ENCODE measurements at places on chromosomes 1 and 21.

DNA sequence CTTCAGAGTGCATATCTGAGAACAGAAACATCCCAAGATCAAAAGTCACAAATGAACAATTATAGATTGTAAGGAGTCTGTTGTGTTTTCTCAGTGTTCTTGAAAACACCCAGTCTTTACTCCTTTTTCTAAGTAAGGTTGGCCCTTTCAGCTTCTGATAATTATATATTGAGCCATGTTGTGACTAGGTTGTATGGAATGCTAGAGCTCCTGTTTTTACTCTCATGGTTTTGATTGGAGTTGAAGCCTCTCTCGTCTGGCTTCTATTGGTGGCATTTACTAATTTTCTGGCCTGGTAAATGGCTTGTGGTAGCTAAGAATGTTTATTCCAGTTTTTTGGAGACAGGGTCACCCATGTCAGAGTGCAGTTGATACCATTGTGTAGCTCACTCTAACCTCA, 84.7 kb downstream of the NDUFS5 start:
- H3K4me1 ChIP-seq, result peaks cover 10% of the 10 kb centered on the region
- H3K27ac ChIP-seq, result no peak overlapping the region
- H3K4me3 ChIP-seq, result no peak overlapping the region
- no peaks in the 10 kb centered on the region for H3K27me3 ChIP-seq
- DNase-seq, result no peak

- H3K4me3 ChIP-seq, result no peak overlapping the region
- H3K36me3 ChIP-seq, result no peaks in the 10 kb centered on the region
- peaks cover 10% of the 10 kb centered on the region for H3K4me1 ChIP-seq
- no peak overlapping the region for H3K27ac ChIP-seq
- no peaks in the 10 kb centered on the region for H3K27me3 ChIP-seq
- DNase-seq, result no peak
Measured at GRCh38 chr1:81158592-81158991, 642.1 kb upstream of the ADGRL2 start.

- no peaks in the 10 kb centered on the region for H3K27me3 ChIP-seq
- no peaks in the 10 kb centered on the region for H3K36me3 ChIP-seq
- peak; percentile 45 for DNase-seq
- H3K27ac ChIP-seq, result no peak overlapping the region
- H3K4me3 ChIP-seq, result no peak overlapping the region
- peaks cover 2% of the 10 kb centered on the region for H3K4me1 ChIP-seq
Measured at GRCh38 chr1:206030714-206031113, 7.0 kb upstream of the CTSE start.

DNA sequence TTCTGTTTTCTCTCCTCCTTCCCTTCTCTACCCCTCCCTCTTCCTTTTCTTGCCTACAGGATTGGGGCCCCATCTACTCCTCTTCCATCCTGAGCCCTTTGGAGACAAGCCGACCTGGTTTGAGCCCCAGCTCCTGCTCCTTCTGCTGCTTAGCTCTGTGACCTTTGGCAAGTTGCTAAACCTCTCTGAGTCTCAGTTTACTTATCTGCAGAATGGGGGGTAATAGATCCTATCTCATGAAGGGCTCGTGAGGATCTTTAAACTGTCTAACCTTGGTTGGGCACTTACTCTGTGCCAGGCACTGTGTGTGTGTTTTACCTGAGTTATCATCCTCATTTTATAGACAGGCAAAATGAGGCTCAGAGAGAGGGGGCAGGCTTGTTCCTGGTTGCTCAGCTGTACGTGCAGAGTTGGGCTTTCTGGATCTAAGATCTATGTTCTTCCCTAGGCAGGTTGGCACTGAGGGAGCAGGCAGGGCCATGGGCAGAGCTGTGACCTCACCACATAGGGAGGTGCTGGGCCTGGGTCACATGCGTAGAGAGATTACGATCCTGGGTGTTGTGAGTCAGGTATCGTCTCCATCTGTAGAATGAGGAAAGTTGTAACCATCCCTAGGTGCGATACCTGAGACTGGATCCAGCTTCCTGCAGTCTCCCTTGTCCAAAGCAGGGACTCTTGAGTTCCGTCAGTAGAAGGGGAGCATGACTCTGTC, 58.5 kb downstream of the FOXO6 start:
- H3K36me3 ChIP-seq, result no peaks in the 10 kb centered on the region
- no peak for DNase-seq
- no peak overlapping the region for H3K27ac ChIP-seq
- no peaks in the 10 kb centered on the region for H3K27me3 ChIP-seq
- no peak overlapping the region for H3K4me3 ChIP-seq
- peaks cover 3% of the 10 kb centered on the region for H3K4me1 ChIP-seq

DNA sequence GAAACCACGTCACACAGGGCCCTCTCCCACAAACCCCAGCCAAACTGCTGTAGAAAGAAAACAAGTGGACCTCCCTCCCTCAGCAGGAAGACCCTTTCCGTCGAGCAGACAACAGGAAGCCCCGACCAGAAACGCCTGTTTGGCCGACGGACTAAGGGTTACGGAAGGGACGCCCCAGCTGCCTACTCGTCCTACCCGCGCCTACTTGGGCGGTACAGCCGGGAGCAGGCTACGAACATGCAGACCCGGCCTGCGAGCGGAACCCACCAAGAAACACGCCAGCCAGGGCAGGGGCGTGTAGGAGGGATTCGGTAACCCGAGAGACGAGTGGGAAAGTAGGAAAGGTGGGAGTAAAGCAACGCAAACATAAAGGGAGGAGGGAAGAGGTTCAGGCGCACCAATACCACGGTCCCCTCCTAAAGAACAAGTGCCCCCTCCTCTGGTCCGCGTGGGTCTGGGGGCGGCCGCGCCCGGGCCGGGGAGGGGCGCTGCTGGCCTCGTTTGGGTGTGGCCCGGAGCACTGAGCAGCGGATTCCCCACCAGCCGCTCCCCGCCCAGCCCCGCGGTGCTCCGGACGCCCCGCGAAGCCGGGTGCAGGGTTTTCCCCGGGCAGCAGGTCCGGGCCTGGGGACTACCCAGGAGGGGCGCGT, 450 bp downstream of the S100A10 start:
- no peak for DNase-seq
- H3K4me1 ChIP-seq, result no peaks in the 10 kb centered on the region
- H3K36me3 ChIP-seq, result no peaks in the 10 kb centered on the region
- H3K27ac ChIP-seq, result no peak overlapping the region
- peaks cover 9% of the 10 kb centered on the region for H3K27me3 ChIP-seq
- peak overlapping the region; percentile 31 for H3K4me3 ChIP-seq

- no peak overlapping the region for H3K27ac ChIP-seq
- H3K4me3 ChIP-seq, result peak overlapping the region; percentile 62
- H3K27me3 ChIP-seq, result peaks cover 2% of the 10 kb centered on the region
- peak; percentile 66 for DNase-seq
- H3K36me3 ChIP-seq, result no peaks in the 10 kb centered on the region
Measured at GRCh38 chr1:57424231-57425027, 569 bp upstream of the DAB1 start.

GRCh38 chr1:197915260-197915861, 1.8 kb upstream of the LHX9 start:
- no peak overlapping the region for H3K4me3 ChIP-seq
- H3K36me3 ChIP-seq, result no peaks in the 10 kb centered on the region
- H3K27me3 ChIP-seq, result peaks cover 61% of the 10 kb centered on the region
- peak; percentile 26 for DNase-seq

DNA sequence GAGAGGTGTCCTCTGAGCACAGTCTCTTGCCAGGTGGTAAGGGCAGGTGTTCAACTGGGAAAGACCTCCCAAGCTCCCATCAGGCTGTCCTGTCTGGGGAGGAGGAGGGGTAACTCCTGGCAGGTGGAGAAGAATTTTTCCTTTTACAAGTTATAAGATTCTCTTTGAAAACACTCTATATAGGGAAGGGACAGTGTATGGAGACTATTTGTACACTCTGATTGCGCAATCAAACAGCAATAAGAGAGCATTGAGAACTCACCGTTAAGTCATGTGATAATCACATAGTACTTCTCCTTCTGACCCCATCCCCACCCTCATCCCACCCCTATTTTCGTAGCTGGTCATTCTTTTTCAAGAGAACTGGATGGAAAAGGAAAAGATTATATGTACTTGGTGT, 179.3 kb upstream of the ZNF644 start:
- no peaks in the 10 kb centered on the region for H3K4me1 ChIP-seq
- no peak for DNase-seq
- no peaks in the 10 kb centered on the region for H3K36me3 ChIP-seq
- no peak overlapping the region for H3K4me3 ChIP-seq
- H3K27ac ChIP-seq, result no peak overlapping the region
- H3K27me3 ChIP-seq, result no peaks in the 10 kb centered on the region

DNA sequence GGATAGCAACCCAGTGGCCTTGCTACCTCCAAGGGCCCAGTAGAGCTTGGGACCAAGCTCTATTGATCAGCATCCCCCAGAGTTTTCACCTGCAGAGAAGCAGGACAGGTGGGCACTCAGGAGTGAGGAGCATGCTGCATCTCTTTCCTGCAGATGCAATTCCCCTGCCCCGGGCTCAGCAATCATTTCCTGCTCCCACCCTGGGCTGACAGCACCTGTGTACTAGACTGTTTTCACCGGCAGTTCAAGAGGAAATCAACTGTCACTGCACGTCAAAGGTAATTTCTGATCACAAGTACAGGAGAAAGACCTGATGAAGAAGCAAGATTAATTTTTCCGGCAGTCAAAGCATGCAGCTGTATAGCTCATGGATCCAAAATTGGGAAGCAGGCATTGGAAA, 8.8 kb upstream of the NT5C1A start:
- no peak for DNase-seq
- no peak overlapping the region for H3K4me3 ChIP-seq
- peaks cover 5% of the 10 kb centered on the region for H3K4me1 ChIP-seq
- H3K27me3 ChIP-seq, result peaks cover 52% of the 10 kb centered on the region
- no peaks in the 10 kb centered on the region for H3K36me3 ChIP-seq
- H3K27ac ChIP-seq, result no peak overlapping the region

DNA sequence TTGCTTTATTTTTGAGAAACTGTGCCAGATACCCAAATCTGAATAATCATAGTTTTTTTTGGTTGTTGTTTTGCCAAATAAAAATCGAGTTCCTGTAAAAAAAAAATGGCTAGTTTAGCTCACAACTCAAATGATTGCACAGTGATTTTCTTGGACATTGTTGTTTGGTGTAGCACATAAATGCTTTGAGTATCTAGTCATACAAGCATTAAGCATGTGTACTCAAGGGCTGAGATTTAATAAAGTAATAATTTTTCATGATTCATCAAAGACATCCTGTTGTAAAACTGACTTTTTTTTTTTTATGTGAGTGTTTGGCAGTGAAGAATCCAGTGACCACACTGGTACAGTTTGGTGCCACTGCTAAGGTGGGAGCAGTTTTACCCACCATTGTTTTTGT, 18.8 kb downstream of the ITSN1 start:
- no peaks in the 10 kb centered on the region for H3K27me3 ChIP-seq
- H3K36me3 ChIP-seq, result peaks cover 21% of the 10 kb centered on the region
- no peak overlapping the region for H3K27ac ChIP-seq

DNA sequence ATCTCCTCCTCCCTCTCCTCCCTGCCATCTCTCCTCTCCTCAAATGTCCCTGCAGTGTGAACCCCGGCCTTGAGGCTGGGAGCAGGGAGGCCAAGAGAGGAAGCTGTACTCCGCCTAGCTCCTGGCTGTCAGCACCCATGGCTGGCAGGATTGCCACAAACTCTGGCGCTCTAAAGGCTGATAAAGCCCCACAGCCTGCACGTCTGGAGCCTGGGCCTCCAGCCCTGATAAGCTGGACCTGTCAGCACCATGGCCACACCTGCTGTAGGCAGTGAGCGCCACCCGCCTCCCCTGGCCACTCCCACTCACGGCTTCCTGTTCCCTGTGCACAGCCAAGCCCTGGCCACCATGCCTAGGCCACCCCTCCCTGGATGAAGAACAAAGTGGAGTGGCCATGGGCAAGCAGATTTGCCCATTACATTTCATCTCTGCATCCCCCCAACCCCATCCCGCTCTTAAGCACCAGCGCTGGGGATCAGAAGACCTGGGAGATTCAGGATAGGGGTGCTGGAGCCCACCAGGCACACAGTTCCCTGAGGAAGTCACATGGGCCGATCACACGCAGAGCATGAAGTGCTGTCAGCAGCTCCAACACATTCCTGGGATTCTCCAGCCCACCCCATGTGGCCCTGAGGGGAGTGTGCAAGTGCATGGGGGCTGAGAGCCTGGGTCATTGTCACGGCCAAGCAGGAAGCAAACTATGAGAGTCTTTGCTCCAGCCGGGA, 24.2 kb upstream of the NPPB start:
- peaks cover 4% of the 10 kb centered on the region for H3K4me1 ChIP-seq
- no peak for DNase-seq
- no peaks in the 10 kb centered on the region for H3K27me3 ChIP-seq
- no peak overlapping the region for H3K4me3 ChIP-seq
- no peak overlapping the region for H3K27ac ChIP-seq
- H3K36me3 ChIP-seq, result no peaks in the 10 kb centered on the region

GRCh38 chr1:19156676-19157075, 53.4 kb downstream of the UBR4 start:
- H3K4me3 ChIP-seq, result no peak overlapping the region
- no peaks in the 10 kb centered on the region for H3K27me3 ChIP-seq

- H3K27ac ChIP-seq, result no peak overlapping the region
- no peaks in the 10 kb centered on the region for H3K4me1 ChIP-seq
- H3K4me3 ChIP-seq, result no peak overlapping the region
- no peaks in the 10 kb centered on the region for H3K27me3 ChIP-seq
- H3K36me3 ChIP-seq, result no peaks in the 10 kb centered on the region
- DNase-seq, result no peak
Measured at GRCh38 chr1:221601166-221601565, 140.7 kb downstream of the DUSP10 start.

GRCh38 chr1:153583976-153584375, 18.3 kb upstream of the S100A2 start:
- H3K36me3 ChIP-seq, result no peaks in the 10 kb centered on the region
- H3K27ac ChIP-seq, result no peak overlapping the region
- DNase-seq, result no peak
- peaks cover 5% of the 10 kb centered on the region for H3K4me1 ChIP-seq
- no peaks in the 10 kb centered on the region for H3K27me3 ChIP-seq
- H3K4me3 ChIP-seq, result no peak overlapping the region

GRCh38 chr1:109091078-109091838, 694 bp downstream of the TMEM167B start:
- DNase-seq, result no peak
- H3K4me1 ChIP-seq, result peaks cover 5% of the 10 kb centered on the region
- H3K36me3 ChIP-seq, result peaks cover 29% of the 10 kb centered on the region
- H3K27ac ChIP-seq, result peak overlapping the region; percentile 70
- H3K4me3 ChIP-seq, result peak overlapping the region; percentile 91
- no peaks in the 10 kb centered on the region for H3K27me3 ChIP-seq

DNA sequence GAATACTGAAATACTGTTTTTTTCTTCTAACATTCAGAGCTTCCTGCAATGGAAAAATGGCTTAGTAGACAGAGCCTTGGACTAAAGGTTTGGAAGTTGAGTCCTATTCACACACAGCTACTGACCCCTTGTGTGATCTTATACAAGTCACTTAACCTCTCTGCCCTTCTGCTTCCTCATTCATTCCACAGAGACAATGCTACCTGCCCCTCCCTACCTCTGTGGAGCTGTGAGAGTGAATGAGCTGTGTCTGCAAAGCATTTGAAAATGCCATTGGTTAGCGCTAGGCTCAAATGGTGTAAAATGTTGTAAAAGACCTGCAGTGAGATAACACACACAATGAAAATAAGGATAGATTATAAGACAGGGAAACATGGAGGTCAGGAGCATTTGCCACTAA, 214.4 kb downstream of the BARHL2 start:
- H3K27ac ChIP-seq, result peak overlapping the region; percentile 18
- H3K4me1 ChIP-seq, result peaks cover 8% of the 10 kb centered on the region
- H3K4me3 ChIP-seq, result no peak overlapping the region
- H3K36me3 ChIP-seq, result no peaks in the 10 kb centered on the region
- peak; percentile 74 for DNase-seq
